ENCODE measurements at places on chromosomes 5 and 9.

GRCh38 chr5:120146787-120147186, 317.3 kb upstream of the PRR16 start:
- no peak for DNase-seq

DNA sequence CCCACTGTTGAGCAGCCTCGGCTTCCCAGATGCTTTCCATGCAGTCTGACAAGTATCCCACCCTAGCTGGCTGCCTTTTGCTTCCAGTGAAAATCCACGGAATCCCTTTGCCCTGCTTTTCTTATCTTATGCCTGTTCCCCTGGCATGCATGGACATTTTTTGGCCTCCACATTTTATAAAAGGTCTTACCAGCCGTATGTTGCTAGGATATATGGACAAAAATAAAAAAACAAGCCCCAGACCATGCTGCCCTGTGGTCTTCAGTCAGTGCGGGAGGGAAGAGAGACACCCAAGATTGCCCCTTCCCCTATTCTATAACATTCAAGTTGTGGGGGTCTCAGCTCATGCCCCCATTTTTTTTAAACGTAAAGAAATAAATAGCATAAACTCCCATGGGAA, 129.6 kb downstream of the COL23A1 start:
- no peak for DNase-seq

- DNase-seq = no peak
Measured at GRCh38 chr5:71640408-71640807, 53.3 kb downstream of the MCCC2 start.

- no peak for DNase-seq
Measured at GRCh38 chr5:5473226-5473625, 50.7 kb downstream of the ICE1 start.

- DNase-seq = no peak
Measured at GRCh38 chr5:78811121-78811817, 162.7 kb upstream of the LHFPL2 start.

GRCh38 chr5:1516615-1517601, 6.9 kb downstream of the LPCAT1 start:
- DNase-seq = no peak

DNA sequence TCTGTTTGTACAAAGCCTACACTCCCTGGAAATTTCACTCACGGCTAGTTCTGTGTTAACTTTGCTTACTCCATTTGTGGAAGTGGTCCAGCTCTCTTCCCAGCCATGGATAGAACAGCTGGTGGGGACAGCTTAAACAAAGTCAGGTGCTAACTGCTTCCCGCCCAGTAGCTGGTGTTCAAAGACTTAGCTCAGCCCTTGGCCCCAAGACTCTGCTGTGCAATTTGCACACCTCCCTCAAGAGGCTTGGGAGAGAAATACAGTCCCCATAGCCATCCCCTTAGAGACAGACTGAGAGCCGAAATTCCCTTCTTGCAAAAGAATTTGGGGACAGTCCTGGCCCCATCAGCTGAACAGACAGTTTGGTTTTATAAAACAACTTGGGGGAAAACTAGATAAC, 73.8 kb upstream of the RAI14 start:
- DNase-seq = no peak

DNA sequence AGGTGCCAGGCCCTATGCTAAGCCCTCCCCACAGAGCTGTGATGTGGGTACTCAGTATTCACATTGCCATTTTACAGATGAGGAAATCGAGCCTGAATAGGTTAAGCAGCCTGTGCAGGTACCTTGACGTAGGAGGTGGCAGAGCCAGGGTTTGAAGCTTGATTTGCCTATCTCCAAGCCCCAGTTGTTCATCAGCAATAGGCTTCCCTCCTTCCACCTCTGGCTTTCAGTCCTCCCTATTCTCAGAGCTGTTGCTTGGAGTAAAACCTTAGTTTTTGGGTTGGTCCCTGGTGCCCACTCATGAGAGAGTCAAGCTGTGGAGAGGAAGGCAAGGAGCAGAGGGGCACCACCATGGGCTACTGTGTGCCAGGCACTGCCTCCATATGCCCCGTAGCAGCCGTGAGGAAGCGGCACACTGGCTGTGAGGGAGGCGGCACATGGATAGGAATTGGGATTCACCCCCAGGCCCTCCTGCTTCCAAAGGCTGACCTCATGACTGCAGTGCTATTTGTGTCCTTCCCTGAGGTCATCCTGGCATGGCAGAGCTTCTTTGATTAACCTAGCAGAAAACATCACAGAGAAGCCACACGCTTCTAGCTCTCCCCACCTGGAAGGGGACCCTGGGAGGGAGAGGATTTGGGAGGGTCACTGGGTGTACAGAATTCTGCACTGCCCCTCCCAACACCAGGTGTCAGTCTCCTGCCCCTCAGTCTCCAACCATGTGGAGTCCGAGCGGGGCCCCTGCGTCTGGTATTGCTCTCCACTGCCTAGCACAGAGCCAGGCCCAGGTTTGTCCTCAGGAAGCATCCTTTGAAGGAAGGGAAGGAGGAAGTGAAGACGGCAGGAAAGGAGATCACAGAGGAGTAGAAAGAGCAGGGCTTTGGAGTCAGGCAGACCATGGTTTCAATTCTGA, 109.8 kb downstream of the RGS3 start:
- no peak for DNase-seq

DNA sequence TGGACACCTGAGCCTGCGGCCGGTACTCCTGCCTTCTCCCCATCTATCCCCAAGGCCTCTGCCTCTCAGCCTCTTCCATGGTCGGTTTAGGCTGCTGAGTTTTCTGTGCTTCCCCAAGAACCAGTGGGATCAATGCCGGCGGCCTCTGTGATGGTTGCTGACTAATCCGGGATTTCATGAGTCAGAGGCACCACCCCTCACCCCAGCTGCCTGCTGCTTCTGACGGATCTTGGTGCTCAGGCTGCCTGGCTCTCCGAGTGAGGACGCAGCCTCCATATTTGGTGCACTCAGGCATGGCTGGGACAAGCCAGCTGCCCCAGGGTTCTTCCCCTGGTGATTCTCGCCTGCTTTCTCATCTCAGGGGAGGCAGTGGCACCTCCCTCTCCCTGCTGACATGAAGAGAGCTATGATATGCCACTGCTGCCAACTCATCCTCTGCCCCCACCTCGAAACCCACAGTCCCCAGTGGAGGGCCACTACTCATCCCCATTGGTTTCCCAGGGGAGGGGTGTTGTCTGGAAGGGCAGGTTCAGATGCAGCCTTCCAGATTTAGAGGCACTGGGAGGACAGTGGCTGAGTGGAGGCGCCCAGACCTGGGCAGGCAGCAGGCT, 3.3 kb upstream of the MAN1B1 start:
- peak; percentile 52 for DNase-seq

- DNase-seq = no peak
Measured at GRCh38 chr9:27400334-27400880, 103.5 kb upstream of the EQTN start.

- DNase-seq = no peak
Measured at GRCh38 chr5:63743096-63743798, 219.0 kb downstream of the HTR1A start.

DNA sequence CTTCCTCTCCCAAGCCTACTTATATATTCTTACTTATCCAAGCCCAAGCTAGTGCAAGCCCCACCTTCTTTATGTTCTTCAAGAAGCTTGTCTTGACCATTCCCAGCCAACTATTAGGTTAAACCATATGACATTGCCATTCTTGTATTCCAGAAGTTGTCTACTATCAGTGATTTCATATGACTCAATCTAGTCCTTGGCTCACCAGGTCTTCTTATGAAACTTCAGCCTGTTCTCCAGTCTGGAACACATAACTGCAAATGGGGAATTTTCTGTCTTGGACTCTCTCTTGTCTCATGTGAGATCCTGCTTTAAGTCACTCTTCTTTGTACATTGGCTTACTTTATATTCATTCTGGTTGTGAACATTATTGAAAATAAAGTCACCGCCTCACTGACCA, 130.7 kb downstream of the TTLL11 start:
- no peak for DNase-seq

DNA sequence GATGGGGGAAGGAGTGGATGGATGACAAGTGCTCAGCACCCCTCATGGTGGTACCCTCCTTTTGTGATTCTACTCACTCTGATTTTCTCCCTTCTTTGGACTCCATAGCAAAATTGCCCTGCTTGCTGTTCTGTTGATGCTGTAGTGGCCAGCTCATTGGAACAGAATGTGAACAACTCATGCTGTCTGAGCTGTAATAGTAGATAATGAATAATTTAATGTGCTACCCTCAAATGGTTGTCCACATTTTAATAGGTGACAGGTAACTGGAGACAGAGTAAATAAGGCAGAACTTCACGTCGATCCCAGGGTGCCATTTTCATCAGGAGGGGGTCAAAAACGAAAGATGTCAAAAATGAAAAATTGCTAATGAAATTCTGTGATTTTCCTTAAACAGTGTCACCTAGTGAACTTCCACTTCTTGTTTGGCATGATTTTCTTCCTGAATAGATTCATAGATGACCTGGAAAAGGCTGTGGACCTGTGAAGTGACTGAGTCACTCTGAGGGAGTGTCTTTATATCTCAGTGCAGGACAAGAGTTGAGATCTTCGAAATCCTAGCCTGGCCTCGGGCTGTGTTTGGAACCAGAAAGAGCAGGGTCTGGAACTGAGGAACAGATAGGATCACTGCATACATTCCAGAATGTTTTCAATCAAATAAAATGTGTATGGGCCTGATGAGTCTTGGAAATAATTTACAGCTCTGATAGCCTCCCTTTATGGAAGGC, 270.2 kb downstream of the PSAT1 start:
- DNase-seq = no peak

- DNase-seq = no peak
Measured at GRCh38 chr9:113964495-113965170, 88.5 kb downstream of the ZNF618 start.

DNA sequence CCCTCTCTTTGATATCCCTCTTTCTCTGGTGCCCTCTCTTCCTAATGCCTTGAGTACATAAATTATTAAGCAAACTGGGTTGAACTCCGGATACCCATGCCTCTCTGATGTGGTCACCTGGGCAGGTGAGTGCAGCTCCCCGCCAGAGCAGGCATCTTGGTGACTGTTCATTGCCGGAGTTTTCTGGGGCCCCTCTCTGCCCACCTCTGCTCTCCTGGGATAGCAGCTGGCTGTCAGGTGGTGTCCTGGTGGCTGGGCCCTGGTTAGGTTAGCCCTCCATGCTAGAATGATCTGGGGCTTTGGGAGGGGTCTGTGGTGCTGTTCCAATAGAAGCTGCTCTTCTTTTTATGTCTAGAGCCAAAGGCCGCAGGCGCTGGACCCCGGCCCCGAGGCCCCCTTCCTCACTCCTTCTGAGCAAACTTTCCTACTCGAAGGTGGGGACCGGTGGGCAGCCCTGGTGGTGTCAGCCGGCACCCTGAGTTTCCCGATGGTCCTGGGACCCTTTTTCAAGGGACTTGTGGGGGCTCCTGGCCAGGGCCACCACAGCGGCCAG, 4.9 kb upstream of the SCGB3A1 start:
- no peak for DNase-seq

DNA sequence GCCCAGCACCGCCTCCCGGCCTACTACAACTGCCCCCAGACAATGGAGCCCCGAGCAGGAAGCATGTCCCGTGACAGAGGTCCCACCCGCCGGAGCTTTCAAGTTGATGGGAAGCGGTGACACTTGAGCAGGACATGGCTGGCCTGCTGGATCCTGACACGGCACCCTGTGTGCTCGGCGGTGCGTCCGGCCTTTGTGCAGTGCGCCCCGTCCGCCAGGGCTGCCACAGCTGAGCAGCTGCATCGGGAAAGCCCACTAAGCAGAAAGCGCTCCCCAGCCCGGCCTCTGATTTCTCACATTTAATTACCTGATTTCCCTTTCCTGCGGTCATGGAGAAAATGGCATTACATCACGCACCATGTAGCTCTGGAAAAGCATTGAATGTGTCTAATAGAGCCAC, 611.9 kb downstream of the IRX1 start:
- no peak for DNase-seq

DNA sequence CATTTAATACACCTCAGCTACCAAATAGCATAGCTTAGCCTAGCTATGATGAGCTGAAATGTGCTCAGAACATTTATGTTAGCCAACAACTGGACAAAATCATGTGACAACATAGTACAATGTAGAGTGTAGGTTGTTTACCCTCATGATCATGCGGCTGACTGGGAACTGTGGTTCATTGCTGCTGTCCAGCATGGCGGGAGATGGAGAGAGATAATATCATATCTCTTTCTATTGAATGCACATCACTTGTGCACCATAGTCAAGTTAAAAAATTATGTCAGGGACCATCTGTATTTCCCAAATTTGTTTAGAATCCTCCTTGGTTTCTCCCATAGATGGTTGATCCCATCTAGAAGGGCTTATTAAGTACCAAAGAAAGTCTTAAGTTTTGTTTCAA, 151.1 kb upstream of the ELL2 start:
- no peak for DNase-seq

- no peak for DNase-seq
Measured at GRCh38 chr9:117624106-117624505, 80.1 kb upstream of the TLR4 start.

DNA sequence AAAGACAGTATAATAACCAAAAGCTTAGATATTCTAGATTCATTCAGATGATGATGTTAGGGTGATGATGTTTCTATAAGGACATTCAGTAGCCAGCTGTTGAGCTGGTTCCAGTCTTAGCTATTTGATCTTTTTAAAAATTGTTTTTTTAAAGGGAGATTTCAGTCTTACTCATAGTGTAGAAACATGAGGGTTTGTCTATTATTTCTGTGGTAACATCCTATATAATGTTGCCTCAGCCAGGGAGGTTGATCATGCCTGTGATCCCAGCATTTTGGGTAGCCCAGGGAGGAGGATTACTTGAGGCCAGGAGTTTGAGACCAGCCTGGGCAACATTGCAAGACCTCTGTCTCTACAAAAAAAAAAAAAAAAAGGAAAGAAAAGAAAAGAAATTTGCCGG, 167.8 kb downstream of the DOCK2 start:
- no peak for DNase-seq

- DNase-seq = no peak
Measured at GRCh38 chr5:174307031-174307408, 261.5 kb downstream of the NSG2 start.

DNA sequence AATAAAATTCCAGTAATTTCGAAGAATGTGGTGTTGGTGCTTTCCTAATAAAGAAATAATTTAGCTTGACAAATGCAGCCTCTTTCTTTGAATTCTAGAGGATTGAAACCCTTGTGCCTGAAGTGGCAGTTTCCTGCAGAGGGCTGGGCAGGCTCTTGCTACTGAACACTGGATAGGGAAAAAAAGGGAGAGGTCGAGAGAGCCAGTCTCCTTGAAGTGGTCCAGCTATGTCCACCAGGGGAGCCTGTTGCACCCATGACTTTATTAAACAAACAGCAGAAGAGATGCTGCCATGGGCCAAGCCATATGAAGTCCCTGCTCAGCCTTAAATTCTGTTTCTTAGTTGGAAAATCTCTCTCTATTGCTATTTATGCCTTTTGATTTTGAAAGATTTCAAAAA, 178.4 kb downstream of the SMARCA2 start:
- no peak for DNase-seq

DNA sequence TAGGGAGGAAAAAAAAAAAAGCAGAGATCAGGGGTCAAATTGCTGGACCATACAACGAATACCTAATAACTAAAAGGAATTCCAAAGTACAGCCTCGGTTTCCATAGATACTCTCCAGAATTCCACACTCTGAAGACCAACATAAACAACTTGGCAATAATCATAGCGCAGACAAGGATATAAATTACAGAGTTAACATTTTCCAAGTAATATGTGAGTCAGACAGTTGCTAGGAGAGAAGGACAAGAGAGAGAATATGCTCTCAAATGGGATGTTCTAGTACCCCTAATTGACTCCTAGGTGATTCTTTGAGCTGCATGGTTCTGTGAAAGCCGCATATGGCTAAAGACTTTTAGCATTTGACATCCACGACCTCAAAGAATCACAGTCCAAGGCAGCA, 165.2 kb downstream of the FRMD3 start:
- no peak for DNase-seq

GRCh38 chr5:131548176-131548575, 86.9 kb downstream of the RAPGEF6 start:
- no peak for DNase-seq

Measured in activated CD4-positive, alpha-beta T cell treated with anti-CD3 and anti-CD28 coated beads, Interleukin-2, amount 50 U/mL, for 48 hours (primary cell).